ENCODE measurements at places on chromosomes 3 and 15.
A peak's percentile ranks its signal among the peaks of the same experiment; 100 is the strongest.

DNA sequence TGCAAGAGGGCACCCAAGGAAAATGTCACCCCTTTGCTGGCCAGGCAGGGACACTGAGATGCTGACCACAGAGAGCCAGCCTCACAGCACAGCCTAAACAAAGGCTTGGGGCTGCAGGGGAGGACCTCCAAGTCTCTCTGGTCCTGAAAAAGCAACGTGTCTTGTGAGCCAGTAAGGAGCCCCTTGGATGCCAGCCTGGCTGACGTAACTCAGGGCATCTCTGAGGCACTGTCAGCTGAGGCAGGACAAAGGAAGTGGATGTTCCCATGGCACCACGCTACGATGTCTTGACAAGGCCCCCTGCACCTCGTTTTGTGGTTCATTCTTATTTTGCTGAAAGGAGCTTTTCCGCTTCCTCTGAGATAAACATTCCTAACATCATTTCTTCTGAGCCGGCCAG is 160.7 kb downstream of the OR4M2 start:
- DNase-seq: no peak

DNA sequence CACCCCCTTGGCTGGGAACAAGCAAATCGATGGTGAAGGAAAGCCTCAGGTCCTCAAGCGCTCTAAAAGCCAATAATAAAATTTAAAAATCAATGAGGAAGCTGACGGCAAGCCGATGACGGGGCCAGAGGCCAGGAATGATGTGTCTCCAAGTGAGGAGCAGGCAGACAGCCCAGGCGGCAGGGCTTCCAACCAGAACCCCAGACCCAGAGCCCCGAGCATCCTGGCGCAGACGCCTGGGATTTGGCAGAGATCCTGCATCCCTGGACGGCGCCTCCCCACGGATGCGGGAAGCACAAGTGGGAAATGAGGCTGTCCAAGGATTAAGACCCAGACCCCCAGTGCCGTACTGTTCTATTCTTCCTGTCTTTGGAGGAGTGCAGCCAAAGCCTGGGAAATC is 123.0 kb upstream of the PROK2 start:
- DNase-seq: peak; percentile 7

- no peak for DNase-seq
Measured at GRCh38 chr15:88628018-88628654, 7.0 kb downstream of the AEN start.

GRCh38 chr3:171792531-171792930 is 17.8 kb downstream of the PLD1 start:
- no peak for DNase-seq

DNA sequence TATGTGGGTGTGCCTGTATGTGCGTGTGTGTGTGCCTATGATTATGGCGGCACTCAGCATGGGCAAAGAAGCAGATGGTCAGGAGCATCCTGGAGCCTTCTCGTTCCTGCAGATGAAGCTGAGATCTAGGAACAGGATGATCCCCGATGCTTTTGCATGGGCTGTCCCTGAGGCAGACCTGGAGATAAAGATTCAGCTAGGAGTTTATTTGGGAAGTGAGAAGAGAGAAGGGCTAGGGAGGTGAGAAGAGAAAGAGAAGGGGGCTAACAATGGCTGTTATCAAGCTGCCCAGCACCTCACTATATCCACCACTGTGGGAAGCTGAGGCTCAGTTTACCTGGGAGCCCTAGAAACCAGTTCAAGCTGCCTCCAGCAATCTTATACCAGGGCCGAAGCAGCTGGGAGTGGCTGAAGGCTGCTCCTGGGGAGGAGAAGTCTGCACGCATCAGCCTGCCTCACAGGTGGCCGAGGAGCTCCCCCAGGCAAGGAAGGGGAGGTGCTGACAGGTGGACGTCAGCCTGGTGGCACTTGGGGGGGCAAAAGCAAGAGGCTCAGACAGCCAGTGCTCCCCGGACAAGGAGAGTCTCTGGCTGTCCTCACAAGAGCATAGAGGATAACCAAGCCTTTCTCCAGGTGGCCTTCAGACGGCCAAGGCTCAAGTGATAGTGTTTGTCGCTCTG is 94.0 kb upstream of the IQSEC1 start:
- DNase-seq: no peak
